ENCODE measurements at places on chromosomes 11 and 22.
A peak's percentile ranks its signal among the peaks of the same experiment; 100 is the strongest.

GRCh38 chr22:42307806-42308563, 37.5 kb upstream of the TCF20 start:
- no peak for DNase-seq

DNA sequence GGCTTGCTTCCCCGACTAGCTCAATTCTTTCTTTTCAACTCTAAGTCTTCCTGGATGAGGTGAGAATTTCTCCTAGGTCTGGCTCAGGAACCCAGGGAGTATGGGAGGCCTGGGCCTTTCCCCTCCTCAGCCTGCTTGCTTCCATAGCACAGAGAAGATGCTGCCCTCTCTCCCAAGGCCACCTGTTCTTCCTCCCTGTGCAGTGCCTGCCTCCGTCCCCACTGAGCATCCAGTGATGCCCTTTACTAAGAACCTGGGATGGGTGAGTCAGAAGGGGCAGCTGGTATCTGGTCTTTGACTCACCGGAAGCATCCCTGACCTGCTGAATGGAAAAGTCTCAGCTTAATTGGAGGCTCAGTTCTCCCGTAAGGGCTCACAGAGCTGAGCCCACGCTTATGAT, 607.9 kb downstream of the BUD13 start:
- DNase-seq = no peak

- peak; percentile 57 for DNase-seq
Measured at GRCh38 chr11:62593434-62594044, 2.2 kb upstream of the TUT1 start.

DNA sequence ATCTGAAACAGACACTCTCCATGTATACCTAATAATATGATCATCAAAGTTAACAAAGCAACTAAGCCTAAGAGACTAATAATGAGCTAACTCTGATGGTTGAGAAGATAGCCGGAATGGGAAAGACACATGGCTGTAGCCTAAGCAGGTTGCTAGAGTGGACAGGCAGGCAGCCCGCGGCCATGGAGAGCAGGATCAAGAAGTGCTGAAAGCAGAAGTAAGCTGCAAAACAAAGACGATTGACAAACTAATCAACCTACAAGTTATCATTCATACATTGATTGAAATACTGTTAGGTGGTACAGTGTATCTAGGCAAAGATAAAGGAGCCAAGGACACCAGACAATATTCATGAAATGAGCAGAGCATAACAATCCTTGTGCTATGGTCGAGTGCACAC, 29.3 kb downstream of the SLN start:
- no peak for DNase-seq

GRCh38 chr11:20022363-20023081, 137.8 kb downstream of the DBX1 start:
- no peak for DNase-seq

DNA sequence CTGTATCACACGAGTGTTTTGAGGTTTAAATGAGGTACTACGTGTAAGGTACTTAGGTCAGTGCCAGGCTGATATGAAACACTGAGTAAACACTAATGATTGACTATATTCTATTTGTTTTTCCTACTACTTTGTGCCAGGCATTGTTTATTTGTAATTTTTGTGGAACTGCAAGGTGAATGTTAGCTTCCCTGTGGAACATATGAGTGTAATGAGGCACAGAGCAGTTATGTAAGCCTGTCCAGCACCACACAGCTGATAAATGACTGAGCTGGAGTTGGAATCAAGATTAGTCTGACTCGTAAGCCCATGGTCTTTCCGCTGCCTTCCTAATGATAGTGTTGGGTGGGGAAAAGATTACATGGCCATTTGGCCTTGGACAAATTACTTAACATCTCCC, 5.9 kb downstream of the SLC37A2 start:
- DNase-seq = peak; percentile 57

GRCh38 chr11:48683226-48683720, 194.7 kb downstream of the OR4A47 start:
- DNase-seq = no peak

GRCh38 chr11:7523416-7524210, 9.8 kb downstream of the PPFIBP2 start:
- DNase-seq = no peak

DNA sequence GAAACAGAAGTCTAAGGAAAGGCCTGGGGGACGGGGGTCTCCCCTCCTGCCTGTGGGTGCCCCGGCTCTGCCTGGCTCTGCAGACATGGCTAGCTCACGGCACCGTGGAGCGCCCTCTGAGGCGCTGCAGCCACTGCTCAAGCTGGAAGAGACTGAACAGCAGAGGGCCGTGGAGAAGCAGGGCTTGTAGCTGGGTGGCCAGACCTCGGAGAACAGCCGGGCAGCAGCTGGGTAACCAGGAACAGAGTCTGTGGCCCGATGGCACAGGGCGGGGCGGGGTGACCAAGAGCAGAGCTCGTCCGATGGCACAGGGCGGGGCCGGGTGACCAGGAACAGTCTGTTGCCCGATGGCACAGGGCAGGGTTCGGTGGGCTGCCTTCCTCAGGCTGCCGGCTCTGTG, 18.1 kb downstream of the RNH1 start:
- no peak for DNase-seq

DNA sequence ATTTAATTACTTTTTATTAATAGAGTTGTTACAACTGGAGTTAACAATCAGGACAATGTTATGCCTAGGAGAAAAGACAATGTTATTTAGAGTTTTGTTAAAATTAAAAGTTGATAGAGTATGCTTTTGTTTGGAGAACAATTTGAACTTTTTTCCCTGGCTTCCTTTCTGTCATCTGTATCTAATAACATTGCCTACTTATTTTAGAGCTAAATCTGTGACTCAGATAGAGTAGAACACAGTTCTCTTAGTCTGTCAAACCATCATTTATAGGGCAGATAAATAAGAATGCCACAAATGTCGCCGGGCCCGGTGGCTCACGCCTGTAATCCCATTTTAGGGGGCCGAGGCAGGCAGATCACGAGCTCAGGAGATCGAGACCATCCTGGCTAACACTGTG, 28.9 kb upstream of the YAP1 start:
- DNase-seq = no peak

DNA sequence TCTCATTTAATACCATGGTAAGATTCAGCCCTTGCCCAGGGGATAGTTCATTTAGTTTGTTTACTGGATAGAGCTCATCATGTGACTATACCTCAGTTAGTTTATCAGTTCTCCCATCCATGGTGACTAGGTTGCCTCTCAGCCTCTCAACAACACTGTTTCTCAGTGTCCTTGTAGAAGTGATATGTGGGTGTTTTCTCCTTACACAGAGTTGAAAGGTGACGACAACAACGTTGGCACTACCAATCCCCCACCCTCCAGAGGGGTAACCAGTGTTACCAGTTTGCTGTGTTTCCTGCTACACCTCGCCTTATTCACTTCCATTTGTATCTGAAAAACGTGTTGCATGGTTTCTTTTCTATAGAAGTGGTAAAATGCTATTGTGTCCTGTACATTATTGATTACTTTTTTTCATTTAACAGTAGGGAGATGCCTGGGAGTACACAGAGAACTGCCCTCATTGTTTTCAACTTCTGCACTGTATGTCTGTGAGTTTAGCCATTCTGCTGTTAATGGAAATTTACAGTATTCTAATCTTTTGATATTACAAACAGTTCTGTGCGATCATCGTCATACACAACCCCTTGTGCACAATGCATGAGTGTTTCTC, 11.6 kb downstream of the NEAT1 start:
- no peak for DNase-seq

- no peak for DNase-seq
Measured at GRCh38 chr11:114308689-114309089, 12.5 kb downstream of the NNMT start.

DNA sequence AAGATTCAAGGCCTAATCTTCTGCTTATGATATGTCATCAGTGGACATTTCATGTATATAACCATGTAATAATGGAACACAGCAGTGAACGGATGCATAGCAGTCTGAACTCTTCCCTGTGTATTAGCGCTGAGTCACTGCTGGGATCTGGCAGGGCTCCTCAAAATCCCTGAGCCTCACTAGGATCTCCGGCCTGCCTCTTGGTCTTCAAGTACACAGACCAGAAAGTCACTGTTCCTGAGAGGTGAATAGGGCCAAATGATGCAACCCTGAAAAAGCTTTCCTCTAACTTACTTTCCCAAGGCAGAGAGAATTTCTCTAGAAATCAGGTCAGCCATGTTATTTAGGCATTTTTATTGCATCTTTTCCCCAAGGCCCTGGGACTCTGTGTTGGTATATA, 35.0 kb downstream of the POU2AF1 start:
- DNase-seq = peak; percentile 72

DNA sequence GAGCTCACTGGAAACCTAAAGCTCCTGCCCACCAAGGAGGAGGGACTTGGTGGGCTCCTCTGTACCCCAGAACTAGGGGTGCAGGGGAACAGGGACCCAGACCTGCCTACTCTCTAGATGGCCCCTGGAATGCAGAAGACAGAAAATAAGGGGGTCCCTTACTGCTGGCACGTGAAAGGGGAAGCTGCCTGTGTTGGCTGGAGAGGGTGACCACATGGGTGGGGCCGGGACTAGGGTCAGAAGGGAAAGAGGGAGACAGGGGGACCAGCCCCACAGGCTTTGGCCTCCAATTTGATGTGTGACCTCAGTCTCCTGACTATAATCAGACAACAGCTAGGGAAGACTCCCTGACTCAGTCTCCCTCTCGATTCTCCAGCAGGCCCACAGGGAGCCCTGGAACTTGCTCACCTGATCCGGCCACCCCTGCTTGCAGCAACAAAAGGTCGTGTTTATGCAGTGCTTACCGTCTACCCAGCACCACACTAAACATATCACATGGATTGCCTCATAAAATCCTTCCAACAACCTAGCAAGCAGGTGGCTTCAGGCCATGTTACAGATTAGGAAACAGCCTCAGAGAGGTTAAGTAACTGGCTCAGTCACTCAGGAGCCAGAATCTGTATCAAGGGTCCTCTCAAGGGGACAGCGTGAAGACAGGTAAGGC, 10.2 kb downstream of the ARAP1 start:
- peak; percentile 28 for DNase-seq

DNA sequence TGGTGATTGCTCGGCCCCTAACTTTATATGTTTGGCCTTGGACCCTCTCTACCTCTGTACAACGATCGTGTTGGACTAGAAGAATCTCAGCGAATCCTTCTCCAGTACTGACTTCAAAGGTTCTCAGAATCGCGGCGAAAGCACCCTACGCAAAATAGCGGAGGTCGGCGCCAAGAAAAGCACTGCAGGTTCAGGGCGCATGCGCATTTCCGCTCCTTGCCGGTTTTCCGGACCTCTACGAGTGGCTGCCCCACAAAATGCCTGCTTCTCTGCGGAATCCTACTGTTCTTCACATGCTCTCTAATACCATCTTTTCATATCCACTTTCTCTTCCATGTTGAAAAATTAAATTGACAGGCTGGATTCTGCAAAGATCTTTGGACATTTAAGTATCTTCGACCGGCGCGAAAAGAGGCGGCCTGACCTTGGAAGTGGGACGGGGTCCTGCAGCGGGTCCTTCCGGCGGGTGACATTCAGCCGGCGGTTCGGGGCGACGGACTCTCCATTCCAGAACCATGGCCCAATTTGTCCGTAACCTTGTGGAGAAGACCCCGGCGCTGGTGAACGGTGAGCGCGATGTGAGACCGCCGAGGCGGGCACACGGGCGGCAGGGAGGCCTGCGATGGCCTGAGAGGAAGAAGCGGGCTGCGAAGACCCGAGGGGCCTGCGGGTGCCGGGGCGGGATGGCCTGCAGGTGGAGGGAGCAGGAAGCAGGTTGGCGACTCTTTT, at the start of gene ATP5MG:
Gene ATP5MG (plus strand): TSS at position 456 of the 729 bp plus-strand sequence. CDS start 60 bp downstream, at position 516.
- peak; percentile 80 for DNase-seq

- DNase-seq = no peak
Measured at GRCh38 chr11:75154646-75155569, 4.0 kb downstream of the SLCO2B1 start.

DNA sequence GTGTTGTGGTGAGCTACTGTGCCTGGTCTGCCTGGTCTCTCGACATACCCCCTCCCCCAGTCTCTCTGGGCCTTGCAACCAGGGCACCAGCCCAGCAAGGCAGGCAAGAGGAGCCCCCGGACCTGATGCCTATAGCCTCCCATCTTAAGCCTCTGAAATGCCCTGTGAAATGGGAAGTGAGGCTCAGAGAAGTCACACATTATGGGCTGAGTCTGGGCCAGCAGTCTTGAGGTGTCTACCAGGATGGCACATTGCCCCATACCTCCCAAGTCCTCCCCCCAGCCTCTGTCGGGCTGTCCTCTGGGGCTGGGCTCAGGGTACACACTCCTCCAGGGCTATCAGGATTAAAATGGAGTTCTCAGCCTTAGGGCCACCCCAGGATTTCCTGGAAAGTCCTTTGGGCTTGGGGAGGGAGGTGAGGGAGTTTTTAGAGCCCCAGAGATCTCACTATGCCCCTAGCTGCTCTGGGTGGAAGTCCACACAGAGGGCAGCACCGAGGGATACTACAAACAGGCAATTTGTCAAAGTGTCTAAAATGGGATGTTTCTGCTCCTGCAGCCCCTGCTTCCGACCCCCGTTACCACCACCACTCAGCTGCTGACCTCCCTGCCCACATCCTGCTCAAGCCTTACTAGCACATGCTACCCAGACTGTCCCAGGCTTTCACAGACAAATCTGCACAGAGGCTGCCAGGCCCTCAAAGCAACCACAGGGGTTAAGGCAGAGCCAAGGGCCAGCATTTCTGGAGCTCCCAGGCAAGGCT, 3.1 kb upstream of the SH3BP1 start:
- DNase-seq = peak; percentile 9

DNA sequence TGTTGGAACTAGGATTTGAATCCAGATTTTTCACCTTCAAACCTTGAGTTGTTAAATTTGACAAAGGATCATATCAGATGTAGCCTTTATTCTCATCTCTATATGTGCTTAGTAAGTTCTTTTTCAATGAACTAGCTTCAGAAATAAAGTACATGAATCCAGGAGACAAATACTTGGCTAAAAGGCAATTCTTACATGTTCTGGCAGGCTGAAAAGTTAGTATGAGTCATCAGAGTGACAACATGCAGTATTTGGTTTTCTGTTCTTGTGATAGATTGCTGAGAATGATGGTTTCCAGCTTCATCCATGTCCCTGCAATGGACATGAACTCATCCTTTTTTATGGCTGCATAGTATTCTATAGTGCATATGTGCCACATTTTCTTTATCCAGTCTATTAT, 40.4 kb downstream of the BBOX1 start:
- no peak for DNase-seq

- DNase-seq = peak; percentile 86
Measured at GRCh38 chr11:23725752-23726151, 771.1 kb upstream of the LUZP2 start.
